Sigmoid colon (tissue), 7 donors: ENCODE measurements at places on chromosomes 11 and 22. TPM values are rescaled to one million over a fixed set of nuclear protein-coding genes. Genes with fewer than 3 reads are reported as not detected.

DNA sequence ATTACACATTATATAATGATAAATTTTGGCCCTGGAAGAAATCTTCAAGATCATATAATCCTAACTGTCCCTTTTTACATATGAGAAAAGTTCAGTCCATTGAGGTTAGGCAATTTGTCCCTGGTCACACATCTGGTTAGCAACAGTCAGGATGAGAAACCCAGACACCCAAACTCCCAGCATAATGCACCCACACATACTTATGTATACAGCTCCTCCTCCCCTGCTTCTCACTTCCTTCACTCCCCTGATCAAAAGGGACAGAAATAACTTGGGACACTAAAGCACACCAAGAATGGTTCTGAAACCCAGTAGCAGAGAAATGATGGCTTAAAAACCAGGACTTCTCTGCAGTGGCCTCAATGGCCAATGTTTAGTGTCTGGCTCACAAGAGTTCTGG, 11.1 kb downstream of the NUMA1 start:
- DNase-seq: no peak
- peaks cover 61% of the 10 kb centered on the region for H3K4me1 ChIP-seq
- H3K36me3 ChIP-seq: no peaks in the 10 kb centered on the region
- H3K27me3 ChIP-seq: no peaks in the 10 kb centered on the region
- no peak overlapping the region for H3K4me3 ChIP-seq

FDXACB1 gene
- total RNA-seq: 1.7 TPM

DNA sequence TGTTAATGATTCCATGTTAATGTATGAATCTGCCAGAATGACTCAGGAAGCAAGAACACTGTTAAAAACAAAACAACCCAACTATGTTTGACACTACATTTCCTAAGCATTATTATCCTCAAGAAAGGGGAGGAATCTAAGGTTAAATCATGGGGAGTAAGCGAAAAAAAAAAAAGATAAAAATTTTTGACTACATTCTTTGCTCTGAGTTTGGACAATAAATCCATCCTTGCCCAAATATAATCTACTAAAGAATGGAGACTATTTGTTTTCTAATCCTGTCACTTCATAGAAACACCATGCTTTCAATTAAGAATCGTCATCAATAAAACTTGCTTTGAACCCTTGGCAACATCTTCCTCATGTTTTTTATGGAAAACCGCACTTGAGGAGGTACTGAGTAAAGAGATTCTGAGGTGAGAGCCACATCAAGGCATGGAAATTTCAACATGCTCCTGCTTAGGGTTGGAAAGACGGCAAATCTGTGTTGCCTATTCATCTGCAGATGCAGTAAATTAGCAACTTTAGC, 9.7 kb downstream of the MAML2 start:
- no peaks in the 10 kb centered on the region for H3K36me3 ChIP-seq
- no peak overlapping the region for H3K27ac ChIP-seq
- H3K27me3 ChIP-seq: no peaks in the 10 kb centered on the region
- no peak overlapping the region for H3K4me3 ChIP-seq
- H3K4me1 ChIP-seq: no peaks in the 10 kb centered on the region
- no peak for DNase-seq

GRCh38 chr11:21195995-21196394, 526.6 kb downstream of the NELL1 start:
- no peaks in the 10 kb centered on the region for H3K4me1 ChIP-seq
- no peaks in the 10 kb centered on the region for H3K36me3 ChIP-seq

GRCh38 chr22:35324762-35325161, 25.1 kb downstream of the TOM1 start:
- peaks cover 48% of the 10 kb centered on the region for H3K36me3 ChIP-seq
- H3K27me3 ChIP-seq: no peaks in the 10 kb centered on the region
- no peak for DNase-seq
- no peak overlapping the region for H3K27ac ChIP-seq
- peaks cover 2% of the 10 kb centered on the region for H3K4me1 ChIP-seq
- no peak overlapping the region for H3K4me3 ChIP-seq

TOLLIP gene
- 37.1 TPM for total RNA-seq

FAM180B gene
- total RNA-seq: 0.36 TPM

- no peak for DNase-seq
- no peaks in the 10 kb centered on the region for H3K36me3 ChIP-seq
- no peak overlapping the region for H3K4me3 ChIP-seq
Observed at GRCh38 chr11:80473562-80473961, 1032.7 kb upstream of the TENM4 start.

- H3K4me1 ChIP-seq: peaks cover 72% of the 10 kb centered on the region
- no peaks in the 10 kb centered on the region for H3K36me3 ChIP-seq
- no peaks in the 10 kb centered on the region for H3K27me3 ChIP-seq
- peak overlapping the region; percentile 91 for H3K27ac ChIP-seq
Observed at GRCh38 chr22:31040542-31041398, 40.3 kb upstream of the SMTN start.

UCP3 gene
- total RNA-seq: 1.3 TPM

MMP8 gene
- total RNA-seq: not detected

- DNase-seq: no peak
- H3K4me1 ChIP-seq: no peaks in the 10 kb centered on the region
- H3K27me3 ChIP-seq: no peaks in the 10 kb centered on the region
- no peak overlapping the region for H3K27ac ChIP-seq
Observed at GRCh38 chr11:106763501-106763900, 254.8 kb downstream of the GUCY1A2 start.

DNA sequence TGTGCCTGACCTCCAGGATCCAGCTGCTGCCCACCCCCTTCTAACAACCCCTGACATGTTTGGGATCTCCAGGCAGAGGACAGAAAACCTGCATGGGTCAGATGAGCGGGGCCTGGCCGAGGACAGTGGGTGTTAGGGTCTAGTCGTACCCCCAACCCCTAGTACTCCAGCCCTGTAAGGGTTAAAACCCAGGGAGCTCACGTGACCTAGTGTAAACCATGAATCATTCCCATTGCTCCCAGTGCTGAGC, 89.1 kb upstream of the CRYBB3 start:
- H3K36me3 ChIP-seq: no peaks in the 10 kb centered on the region
- peaks cover 17% of the 10 kb centered on the region for H3K4me1 ChIP-seq

DNA sequence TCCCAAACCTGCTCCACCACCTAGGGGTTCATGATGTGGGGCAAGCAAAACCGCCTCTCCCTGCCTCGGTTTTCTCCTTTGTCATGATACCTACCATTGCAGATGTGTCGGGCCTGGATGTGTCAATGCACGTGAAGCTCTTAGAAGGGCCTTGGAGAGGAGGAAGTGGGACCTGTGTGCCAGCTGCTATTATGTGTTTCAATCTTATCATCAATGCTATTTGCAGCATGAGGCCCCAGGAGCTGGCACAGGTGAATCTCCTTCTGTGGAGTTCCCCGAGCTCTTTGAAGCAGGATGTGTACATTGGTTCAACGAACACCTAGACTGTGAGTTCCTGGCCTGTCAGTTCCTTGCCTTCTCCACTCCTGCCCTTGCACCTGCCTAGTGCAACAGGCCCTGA, 331.6 kb downstream of the CTTN start:
- no peaks in the 10 kb centered on the region for H3K27me3 ChIP-seq
- DNase-seq: no peak
- H3K27ac ChIP-seq: no peak overlapping the region
- no peaks in the 10 kb centered on the region for H3K36me3 ChIP-seq
- H3K4me3 ChIP-seq: no peak overlapping the region

DNA sequence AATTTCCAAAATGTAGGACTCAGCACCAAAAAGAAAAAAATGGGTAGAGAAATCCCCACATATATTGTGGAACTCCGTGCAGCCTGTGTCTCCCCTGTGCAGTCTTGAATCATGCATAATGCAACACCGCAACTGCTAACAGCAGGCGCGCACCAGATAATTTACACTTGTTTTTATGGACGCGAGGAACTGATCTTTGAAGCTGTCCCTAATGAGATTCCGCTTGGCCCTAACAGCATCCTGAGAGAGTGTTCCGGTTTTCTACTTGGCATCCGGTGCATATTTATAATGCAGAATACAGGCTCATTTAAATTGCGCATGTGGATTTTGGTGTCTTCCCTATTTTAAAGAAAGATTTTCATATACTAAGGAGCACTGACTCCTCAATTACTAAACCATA, 21.1 kb downstream of the MPPED2 start:
- H3K4me1 ChIP-seq: peaks cover 16% of the 10 kb centered on the region
- H3K27me3 ChIP-seq: no peaks in the 10 kb centered on the region
- H3K36me3 ChIP-seq: no peaks in the 10 kb centered on the region

DNA sequence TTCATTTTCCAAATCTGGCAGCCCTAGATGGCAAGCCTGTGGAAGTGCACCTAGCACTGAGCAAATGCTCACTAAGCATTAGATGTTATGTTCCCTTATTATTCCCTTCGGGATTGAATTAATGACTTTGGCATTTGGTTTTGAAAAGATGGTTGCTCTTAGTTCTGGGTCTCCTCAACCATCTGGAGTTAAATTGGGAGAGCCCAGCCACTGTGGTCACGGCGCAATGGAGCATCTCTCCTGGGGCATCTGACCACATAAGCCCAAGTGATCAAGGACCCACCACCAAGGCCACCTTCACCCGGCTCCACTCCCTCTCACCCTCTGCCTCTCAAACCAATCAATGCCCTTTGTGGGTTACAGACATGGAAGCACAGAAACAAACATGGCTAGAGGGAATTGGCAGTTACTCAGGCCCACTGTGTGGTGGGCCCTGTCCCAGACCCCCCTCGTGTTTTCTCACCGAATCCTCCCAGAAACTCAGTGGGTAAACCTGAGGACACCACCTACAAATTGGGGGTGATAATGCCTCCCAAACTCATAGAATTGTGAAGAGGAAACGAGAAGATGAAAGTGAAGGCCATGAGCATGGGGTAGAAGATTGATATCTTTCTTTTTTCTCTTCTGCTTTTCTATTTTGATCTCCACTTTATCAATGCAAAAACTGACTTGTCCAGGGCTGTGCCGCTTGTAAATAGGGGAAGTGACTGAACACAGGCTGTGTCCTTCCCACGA, 52.2 kb downstream of the IRAG1 start:
- peak overlapping the region; percentile 65 for H3K27ac ChIP-seq
- H3K36me3 ChIP-seq: peaks cover 7% of the 10 kb centered on the region
- H3K27me3 ChIP-seq: no peaks in the 10 kb centered on the region
- no peak for DNase-seq
- no peaks in the 10 kb centered on the region for H3K4me1 ChIP-seq

INS gene
- not detected for total RNA-seq

USP35 gene
- 11.8 TPM for total RNA-seq

OR52N4 gene
- not detected for total RNA-seq

MLC1 gene
- 0.16 TPM for total RNA-seq

C1QTNF4 gene
- total RNA-seq: 6.7 TPM

- peaks cover 46% of the 10 kb centered on the region for H3K27me3 ChIP-seq
- no peak overlapping the region for H3K27ac ChIP-seq
- no peaks in the 10 kb centered on the region for H3K36me3 ChIP-seq
- no peaks in the 10 kb centered on the region for H3K4me1 ChIP-seq
Observed at GRCh38 chr22:36563898-36564297, 34.9 kb upstream of the EIF3D start.

GSTT2B gene
- total RNA-seq: 3.0 TPM

GRCh38 chr11:776561-777287, 563 bp downstream of the GATD1 start:
- H3K27me3 ChIP-seq: no peaks in the 10 kb centered on the region
- H3K4me3 ChIP-seq: peak overlapping the region; percentile 94
- DNase-seq: peak; percentile 70
- H3K27ac ChIP-seq: peak overlapping the region; percentile 84
- H3K4me1 ChIP-seq: peaks cover 50% of the 10 kb centered on the region

GRCh38 chr11:112728288-112728687, 232.9 kb upstream of the NCAM1 start:
- DNase-seq: no peak
- no peak overlapping the region for H3K4me3 ChIP-seq
- H3K36me3 ChIP-seq: no peaks in the 10 kb centered on the region
- no peaks in the 10 kb centered on the region for H3K4me1 ChIP-seq

- peak overlapping the region; percentile 12 for H3K4me3 ChIP-seq
- H3K36me3 ChIP-seq: no peaks in the 10 kb centered on the region
- DNase-seq: peak; percentile 97
- H3K27ac ChIP-seq: peak overlapping the region; percentile 85
- H3K27me3 ChIP-seq: no peaks in the 10 kb centered on the region
Observed at GRCh38 chr11:74696939-74697675, 34.1 kb downstream of the CHRDL2 start.

DNA sequence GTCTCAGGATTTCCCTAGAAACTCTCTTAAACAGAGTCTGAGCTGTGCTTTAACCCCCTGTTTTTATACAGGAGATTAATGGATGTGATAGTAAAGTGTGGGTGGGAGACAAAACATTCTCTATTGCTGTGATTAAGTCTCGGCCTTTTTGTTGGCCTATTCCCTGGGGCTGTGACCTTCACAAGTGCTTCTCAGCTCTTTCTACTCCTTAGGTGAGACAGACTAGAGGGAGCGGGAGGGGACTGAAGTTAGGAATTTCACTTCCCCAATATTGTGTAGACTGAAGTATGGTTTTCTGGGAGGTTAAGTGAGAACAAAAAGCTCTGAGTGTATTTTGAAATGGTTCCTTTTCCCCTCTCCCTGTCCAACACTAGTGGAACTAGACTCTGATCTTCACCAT, 29.8 kb upstream of the OR8B8 start:
- H3K4me3 ChIP-seq: no peak overlapping the region
- no peak for DNase-seq
- no peaks in the 10 kb centered on the region for H3K36me3 ChIP-seq
- no peaks in the 10 kb centered on the region for H3K4me1 ChIP-seq
- no peak overlapping the region for H3K27ac ChIP-seq

DNA sequence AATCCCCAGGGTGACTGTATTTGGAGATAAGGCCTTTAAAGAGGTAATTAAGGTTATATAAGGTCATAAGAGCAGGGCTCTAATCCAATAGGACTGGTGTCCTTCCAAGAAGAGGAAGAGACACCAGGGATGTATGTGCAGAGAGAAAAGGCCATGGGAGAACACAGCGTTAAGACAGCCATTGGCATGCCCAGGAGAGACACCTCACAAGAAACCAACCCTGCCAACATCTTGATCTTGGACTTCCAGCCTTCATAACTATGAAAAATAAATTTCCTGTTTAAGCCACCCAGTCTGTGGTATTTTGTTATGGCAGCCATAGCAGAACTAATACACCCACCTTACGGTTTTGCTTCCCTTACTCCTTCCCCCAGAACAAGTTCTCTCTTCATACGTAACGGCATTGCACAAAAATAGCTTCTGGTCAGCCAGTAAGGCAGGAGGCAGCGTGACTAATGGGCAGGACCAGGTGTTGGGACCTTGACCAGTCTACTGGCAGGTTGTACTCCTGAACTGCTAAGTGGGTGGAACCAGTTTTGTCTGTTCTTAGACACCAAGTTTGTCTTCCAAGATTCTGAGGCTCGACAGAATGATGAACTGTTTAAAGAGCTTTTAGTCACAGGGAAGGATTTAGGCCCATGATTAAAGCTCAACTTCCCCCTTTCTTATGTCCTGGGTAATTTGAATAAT, 31.9 kb upstream of the UPB1 start:
- DNase-seq: no peak
- no peaks in the 10 kb centered on the region for H3K27me3 ChIP-seq
- no peak overlapping the region for H3K27ac ChIP-seq
